ENCODE measurements at places on chromosomes 11 and 22.

- DNase-seq = no peak
These were observed 114.4 kb downstream of the PTPRJ start for GRCh38 chr11:48094643-48095339.

DNA sequence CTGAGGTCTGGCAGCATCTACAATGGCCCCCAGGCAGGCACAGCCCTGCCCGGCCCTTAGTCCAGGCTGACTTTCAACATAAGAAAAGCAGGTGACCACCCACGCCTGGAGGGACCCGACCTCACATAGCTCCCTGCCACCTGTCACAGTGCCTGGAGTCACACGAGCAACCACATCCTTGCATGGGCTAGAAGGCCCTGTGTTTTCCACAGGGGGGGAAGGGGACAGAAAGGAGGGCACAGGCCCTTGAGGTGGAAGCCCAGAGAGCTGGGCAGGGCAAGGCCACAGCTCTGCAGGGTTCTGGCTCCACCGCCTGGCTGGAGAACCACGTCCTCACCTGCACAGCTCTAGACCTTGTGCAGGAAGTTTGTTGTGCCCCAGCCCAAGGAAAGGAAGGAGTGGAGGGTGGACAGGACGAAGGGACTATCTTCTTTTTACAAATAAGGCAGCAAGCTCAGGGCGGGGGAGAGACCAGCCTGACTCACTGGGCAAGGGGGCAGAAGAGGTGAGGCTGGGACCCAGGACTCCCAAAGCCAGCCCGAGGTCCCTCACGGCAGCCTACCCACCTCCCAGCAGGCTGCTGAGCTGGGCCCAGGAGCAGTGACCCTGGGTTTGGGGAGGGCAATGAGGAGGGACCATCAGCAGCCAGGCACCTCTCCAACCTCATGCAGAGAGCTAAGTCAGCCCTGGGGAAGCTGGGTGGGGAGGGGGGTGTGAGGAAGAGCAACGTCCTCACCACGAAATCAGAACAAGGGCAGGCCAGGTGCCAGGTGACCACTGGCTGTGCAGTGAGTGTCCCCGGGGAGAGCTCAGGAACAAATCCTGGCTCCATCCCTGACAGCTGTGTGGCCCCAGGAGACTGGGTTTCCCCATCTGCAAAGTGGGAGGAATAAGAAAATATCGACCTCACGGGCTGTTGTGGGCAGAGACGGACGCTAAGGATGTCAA is 4.3 kb downstream of the C1QTNF6 start:
- DNase-seq = no peak

GRCh38 chr11:112216561-112217105 is 9.6 kb upstream of the PTS start:
- DNase-seq = no peak

GRCh38 chr11:69609351-69609750 is 31.6 kb upstream of the CCND1 start:
- no peak for DNase-seq

- no peak for DNase-seq
These were observed 15.0 kb downstream of the RBX1 start for GRCh38 chr22:40965936-40966725.

- DNase-seq = no peak
These were observed 51.4 kb downstream of the RPS6KA4 start for GRCh38 chr11:64410404-64410734.

- no peak for DNase-seq
These were observed 79.3 kb upstream of the GALNT18 start for GRCh38 chr11:11701070-11701469.

DNA sequence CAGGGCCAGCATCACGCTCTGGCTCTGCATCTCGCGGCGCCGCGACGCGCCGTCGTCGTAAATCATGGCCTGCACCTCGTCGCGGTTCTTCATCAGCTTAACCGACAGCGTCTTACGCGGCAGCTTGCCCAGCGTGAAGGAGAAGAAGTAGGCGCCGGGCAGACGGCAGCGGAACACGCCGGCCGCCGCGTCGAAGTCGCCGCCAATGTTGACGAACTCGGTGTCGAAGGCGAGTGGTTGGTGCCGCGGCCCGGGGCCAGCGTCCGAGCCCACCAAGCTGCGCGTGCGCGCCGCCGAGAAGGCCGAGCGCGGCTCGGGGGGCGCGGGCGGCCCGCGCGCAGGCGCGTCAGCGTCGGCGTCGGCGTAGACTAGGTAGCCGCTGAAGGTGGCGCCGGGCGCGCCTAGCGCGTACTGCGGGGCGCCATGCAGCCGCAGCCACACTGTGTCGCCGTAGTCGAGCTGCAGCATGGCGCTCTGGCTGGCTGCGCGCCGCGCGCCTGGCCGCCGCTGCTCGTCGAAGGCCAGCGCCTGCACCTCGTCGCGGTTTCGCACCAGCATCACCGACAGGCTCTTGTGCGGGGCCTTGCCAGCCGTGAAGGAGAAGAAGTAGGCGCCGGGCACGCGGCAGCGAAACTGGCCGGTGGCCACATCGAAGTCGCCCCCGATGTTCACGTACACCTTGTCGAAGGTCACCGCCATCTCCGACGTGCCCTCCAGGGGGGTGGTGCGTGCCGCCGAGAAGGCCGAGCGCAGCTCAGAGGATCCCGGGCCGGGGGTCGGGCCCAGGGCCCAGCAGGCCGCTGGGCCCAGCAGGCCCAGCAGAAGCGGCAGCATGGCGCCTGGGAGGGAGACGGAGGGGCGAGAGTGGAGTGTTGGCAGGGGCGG is 3.7 kb downstream of the FAM180B start:
- DNase-seq = no peak
